Sigmoid colon (tissue), 7 donors: ENCODE measurements at places on chromosomes 3 and 15. TPM values are rescaled to one million over a fixed set of nuclear protein-coding genes. Genes with fewer than 3 reads are reported as not detected.

DNA sequence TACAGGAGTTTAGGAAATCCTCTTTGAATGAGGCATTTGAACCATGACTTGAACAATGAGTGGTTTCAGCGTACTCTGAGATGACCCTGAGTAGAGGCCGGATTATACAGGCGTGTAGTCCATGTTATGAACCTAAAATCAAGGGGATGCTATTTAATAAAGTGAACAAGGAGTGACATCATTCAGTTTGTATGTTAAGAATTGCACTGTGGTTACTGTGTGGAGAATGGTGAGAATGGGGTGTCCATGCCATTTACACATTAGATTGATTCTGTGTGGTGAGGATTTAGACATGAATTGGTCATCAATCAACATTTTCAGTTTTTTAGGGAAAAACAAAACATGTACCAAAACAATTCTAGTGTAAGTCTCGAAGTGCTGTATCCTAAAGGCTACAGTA is 65.8 kb downstream of the TPRG1 start:
- H3K27ac ChIP-seq: no peak overlapping the region
- H3K4me3 ChIP-seq: no peak overlapping the region
- no peaks in the 10 kb centered on the region for H3K36me3 ChIP-seq
- DNase-seq: no peak
- no peaks in the 10 kb centered on the region for H3K4me1 ChIP-seq

Gene XCR1
- total RNA-seq: not detected

- peak; percentile 92 for DNase-seq
- no peaks in the 10 kb centered on the region for H3K36me3 ChIP-seq
- no peak overlapping the region for H3K27ac ChIP-seq
- H3K4me1 ChIP-seq: peaks cover 20% of the 10 kb centered on the region
- no peaks in the 10 kb centered on the region for H3K27me3 ChIP-seq
Observed at GRCh38 chr3:72661115-72661457, 187.2 kb downstream of the SHQ1 start.

GRCh38 chr3:152213203-152213602 is 55.5 kb upstream of the MBNL1 start:
- H3K4me3 ChIP-seq: no peak overlapping the region
- no peak for DNase-seq
- peak overlapping the region; percentile 49 for H3K27ac ChIP-seq
- no peaks in the 10 kb centered on the region for H3K36me3 ChIP-seq
- H3K27me3 ChIP-seq: no peaks in the 10 kb centered on the region
